Activated gamma-delta T cell treated with Interleukin-2 at 50 U/mL for 16 hours (primary cell): ENCODE measurements at places on chromosomes 4 and X.

DNA sequence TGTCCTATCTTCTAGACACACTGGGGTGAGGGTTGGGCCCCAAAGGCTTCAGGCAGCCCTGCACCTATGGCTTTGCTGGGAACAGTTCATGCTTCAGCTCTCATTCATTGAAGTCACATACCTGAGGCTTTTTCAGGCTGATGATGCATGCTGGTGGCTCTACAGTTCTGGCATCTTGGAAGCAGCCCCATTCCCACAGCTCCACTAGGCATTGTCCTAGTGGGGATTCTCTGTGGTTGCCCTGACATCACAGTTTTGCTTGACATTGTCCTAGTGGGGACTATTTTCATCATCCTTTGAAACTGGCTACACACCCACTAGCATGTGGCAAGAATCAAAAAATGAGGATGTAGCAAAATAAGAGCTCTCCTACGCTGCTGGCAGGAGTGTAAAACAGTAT lies 37.7 kb upstream of the C4orf17 start:
- no peak for DNase-seq

- no peak for DNase-seq
These were observed 3.4 kb upstream of the INTU start for GRCh38 chr4:127629371-127629770.

GRCh38 chr4:6918338-6918737 lies 8.7 kb downstream of the TBC1D14 start:
- no peak for DNase-seq

GRCh38 chrX:16992445-16992844 lies 46.0 kb downstream of the REPS2 start:
- no peak for DNase-seq

DNA sequence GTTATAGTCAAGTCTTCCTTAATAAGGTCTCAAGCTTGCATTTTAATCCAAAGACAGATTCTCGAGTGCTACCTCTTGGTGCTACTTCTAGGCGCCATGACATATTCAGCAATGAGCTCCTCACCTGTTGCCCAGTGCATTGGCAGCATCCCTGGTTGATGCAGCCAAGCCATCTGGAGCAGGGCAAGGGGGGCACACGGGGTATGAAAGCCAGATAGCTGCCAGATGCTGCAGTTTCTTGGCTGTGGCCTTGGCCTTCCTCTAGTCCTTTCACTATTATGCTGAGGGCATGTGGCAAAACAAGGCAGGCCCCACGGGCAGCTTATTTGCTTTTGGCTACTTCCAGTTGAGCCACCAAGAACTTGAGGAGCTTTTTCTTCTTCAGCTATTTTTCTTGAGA lies 168.6 kb upstream of the PGRMC2 start:
- no peak for DNase-seq

DNA sequence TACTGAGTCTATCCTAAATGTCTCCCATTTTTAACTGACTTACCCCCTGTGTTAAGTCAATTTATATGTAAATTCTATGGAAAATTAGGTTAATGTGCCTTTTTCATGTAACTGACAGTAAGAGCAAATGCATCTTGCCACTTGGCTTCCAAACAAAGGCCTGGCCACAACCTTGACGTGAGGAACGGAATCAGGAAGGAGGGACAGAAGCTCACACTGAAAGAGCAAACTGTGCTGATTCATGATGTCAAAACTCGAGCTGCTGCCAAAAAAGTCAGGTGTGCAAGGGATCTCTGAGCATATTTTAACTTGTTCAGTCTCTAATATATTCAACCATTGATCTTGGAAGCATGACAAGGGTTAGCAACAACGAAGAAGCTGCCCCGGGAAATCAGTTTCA lies 35.8 kb downstream of the GPM6A start:
- DNase-seq, result no peak
